Natural killer cell treated with Interleukin-12 subunit alpha and Interleukin-12 subunit beta and Interleukin-15 and Interleukin-18, amount 100 ng/mL, for 72 hours (primary cell): ENCODE measurements at places on chromosomes 2 and 18. TPM values are rescaled to one million over a fixed set of nuclear protein-coding genes. Genes with fewer than 3 reads are reported as not detected.

GRCh38 chr2:37586663-37587317 is 84.7 kb downstream of the CDC42EP3 start:
- DNase-seq, result no peak

DNA sequence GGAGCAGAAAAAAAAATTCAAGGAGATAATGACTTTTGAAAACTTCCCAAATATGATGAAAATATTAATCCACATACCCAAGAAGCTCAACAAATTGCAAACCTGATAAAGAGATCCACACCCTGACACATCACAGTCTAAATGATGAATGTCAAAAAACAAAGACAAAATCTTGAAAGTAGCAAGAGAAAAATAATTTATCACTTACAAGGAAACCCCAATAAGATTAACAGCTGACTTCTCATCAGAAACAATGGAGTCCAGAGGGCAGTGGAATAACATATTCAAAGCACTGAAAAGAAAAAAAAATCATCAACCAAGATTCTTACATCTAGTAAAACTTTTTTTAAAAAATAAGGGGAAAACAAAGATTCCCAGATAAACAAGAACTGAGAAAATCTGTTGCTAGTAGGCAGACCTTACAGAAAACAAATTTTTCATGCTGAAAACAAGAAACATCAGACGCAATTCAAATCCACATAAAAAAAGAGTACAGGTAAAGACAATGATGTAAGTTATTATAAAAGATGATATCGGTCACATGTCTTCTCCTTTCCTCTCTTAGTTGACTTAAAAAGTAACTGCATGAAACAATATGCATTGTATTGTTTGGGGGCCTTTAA is 21.3 kb downstream of the SLC66A2 start:
- no peak for DNase-seq

DNA sequence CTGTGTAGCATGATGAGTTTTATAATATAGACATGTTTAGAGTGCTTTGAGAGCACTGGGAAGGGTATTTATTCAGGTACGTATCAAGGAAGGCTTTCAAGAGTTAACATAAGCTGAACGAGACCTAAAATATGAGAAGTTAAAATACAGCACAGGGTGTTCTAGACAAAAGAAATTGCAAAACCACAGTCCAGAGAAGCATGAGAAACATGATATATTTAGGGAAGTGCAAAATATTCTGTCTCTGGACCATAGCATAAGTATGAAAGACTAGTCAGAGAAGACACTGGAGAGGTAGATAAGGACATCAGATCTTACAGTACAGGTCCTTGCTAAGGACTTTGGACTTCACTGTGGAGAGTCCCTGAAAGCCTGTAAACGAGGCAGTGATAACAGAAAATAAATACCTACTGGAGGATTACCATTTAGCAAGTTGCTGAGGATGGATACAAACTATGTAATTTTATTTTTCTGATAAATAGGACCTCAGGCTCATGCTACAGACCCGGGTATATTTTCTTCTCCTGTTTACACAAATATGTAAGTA is 43.7 kb downstream of the FSIP2 start:
- DNase-seq, result no peak

DNA sequence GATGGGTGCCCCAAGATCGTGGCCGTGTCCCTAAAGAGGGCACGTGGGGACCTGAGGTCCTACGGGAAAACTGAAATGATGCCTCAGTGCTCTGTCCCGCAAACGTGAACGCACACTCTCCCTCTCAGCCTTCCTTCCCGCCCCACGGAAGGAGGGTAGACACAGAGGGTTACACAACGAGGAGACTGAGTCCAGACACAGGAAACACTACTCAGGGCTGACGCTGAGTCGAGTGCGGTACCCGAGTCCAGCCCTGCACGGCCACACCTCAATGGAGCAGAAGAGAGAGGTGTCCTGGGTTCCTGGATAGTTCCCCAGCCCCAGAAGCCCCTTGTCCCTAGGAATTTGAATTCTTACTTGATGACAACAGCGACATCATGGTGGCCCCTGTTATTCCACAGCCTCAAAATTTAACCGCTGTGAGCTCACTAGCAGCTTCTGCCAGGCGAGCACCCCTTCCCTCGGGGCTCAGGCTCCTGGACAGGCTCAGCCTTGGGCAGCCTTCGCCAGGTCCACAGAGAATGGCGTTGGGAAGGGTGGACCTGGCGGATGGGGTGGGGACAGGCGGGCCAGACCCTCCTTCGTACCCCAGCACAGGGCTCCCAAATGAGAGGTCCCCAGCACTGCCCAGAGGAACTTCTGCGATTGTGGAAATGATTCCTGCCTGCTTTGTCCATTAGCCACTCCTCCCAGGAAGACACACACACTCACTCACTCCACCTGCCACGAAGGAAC is 980 bp upstream of the RNPEPL1 start:
- peak; percentile 66 for DNase-seq

GRCh38 chr2:216344950-216345300 is 27.4 kb downstream of the MARCHF4 start:
- DNase-seq, result no peak

GRCh38 chr2:64453770-64454385 is at the start of gene LGALSL:
Gene LGALSL, plus strand, starts transcription at chr2:64454162. Its CDS starts 384 bp downstream, at chr2:64454546.
- no peak for DNase-seq

- DNase-seq, result no peak
Measured at GRCh38 chr2:54456612-54457322, 640 bp downstream of the SPTBN1 start.

DNA sequence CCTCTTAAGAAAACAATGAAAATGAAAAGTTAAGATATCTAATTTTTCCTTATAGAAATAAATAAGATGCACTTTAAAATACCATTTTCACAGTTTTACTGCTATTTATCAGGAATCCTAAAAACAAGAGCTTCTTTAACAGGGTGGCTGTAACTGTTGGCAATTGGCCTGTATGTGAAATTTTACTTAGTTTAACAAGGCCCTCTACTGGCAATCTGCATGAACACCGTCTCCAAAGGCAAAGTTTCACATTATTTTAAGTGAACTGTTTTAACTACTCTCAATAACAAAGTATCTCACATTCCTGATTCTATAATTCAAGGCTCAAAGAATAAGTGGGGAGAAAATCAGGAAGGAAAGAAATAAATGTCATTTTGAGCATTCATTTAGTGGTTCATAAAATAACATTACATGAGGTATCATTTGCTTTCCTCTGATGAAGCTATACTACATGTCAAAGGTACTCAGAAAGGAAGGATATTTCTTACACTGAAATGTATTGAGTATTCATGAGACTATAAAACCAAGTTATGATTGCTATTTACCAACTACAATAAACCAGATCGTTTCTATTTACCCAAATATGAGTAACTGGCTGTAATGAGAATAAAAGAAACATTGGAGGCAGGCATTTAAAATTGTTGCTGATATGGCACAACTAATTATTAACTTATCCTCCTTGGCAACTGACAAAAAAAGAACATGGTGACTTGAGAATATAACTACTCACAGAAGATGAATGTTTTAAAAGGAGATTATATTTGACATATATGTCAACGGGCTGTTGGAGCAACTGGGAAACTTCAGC is 7.0 kb downstream of the NCKAP5 start:
- DNase-seq, result no peak

- DNase-seq, result no peak
Measured at GRCh38 chr2:120552800-120553481, 182.7 kb upstream of the GLI2 start.

DNA sequence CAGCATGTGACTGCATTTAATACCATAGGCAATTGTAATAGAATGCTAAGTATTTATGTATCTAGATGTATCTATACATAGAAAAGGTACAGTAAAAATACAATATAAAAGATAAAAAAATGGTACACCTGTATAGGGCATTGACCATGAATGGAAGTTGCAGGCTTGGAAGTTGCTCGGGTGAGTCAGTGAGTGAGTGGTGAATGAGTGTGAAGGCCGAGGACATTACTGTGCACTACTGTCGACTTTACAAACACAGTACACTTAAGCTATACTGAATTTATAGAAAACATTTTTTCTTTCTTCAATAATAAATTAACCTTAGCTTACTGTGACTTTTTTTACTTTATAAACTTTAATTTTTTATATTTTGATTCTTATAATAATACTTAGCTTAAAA is 8.9 kb downstream of the DIS3L2 start:
- DNase-seq, result no peak

GRCh38 chr2:29281086-29281915 is 166.1 kb downstream of the CLIP4 start:
- DNase-seq, result no peak

DNA sequence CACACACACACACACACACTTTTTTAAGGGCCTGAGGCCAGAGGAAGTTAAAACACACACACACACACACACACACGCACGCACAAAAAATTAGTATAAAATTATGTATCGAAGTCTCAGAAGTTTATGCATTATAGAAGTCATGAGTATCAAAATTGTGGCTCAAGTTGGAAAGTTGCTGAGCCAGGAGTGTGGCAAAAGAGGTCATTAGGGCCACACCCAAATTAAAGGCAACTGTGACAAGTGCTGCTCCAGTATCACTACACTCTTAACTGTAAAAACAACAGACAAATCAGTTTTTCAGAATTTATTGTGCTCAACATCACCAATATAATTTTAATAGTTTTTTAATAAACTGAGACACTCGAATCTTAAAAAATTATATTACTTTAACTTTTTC is 36.9 kb downstream of the YWHAQ start:
- DNase-seq, result no peak

DNA sequence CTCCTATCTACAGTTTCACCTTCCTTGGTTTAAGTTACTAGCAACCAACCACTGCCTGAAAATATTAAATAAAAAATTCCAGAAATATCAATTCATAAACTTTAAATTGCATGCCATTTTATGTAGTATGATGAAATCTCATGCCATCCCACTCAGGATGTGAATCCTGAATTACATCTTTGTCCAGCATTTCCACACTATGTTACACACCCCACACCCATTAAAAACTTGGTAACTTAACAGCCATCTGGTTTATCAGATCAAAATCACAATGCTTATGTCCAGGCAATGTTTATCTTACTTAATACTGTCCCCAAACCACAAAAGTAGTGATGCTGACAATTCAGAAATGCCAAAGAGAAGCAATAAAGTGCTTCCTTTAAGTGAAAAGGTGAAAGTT is 21.6 kb downstream of the CUL3 start:
- DNase-seq, result no peak

DNA sequence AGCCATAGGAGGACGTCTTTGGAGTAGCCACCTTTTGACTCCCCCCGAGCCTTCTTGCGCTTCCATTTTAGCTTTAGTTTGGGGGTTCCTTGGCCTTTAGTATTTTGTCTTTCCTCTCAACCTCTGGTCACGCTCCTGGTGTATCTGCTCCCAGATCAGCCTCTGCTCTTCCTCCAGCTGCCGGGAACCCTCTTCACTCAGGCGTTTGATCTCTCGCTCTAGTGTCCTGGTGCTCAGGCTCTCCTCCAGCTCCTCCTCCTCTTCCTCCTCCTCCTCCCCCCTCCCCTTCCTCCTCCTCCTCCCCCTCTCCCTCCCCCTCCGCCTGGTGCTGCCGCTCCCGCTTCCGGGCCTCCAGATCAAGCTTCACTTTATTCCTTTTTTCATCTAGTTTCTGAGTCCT is 1082.3 kb upstream of the TMEFF2 start:
- DNase-seq, result no peak

- no peak for DNase-seq
Measured at GRCh38 chr2:61689568-61689967, 151.4 kb upstream of the XPO1 start.

DNA sequence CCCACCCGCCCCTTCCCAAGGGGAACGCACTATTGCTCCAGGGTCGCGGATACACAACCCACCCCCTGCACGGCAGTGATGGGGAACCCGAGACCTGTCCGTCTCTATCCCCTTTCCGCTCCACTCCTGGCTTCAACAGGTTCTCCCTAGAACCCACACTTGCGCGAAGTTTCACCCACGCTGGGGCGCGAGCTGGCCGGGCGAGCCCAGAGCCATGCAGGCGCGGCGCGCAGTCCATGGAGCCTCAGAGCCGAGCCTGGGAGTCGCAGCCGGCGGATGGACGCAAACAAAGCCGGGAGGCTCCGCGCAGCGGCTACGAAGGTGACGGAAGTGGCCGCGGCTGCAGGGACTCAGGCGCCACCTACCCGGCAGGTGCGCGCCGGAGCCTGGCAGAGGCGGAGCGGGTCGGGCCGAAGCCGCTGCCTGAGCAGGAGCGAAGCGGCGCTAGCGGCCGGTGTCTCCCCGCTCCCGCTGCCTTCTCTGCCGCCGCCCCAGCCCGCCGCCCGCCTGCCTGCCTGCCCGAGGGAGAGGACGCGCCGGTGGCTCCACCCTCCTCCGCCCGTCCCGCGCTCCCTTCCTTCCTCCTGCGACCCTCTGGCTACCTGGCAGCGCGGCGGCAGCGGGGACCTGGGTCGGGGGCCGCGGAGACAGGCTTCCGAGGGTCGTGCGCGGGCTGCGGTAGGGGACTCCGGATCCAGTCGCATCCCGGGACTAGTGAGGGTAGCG is 14.0 kb downstream of the ALPG start:
- no peak for DNase-seq

GRCh38 chr2:237732790-237733381 is 65.7 kb upstream of the RBM44 start:
- no peak for DNase-seq

Gene ZNF516
- total RNA-seq, result 10.8 TPM

Gene SLC8A1
- total RNA-seq, result not detected

Gene HAAO
- total RNA-seq, result not detected

Gene NDUFB3
- total RNA-seq, result 104 TPM

Gene TRIM54
- 0.33 TPM for total RNA-seq

Gene OTOS
- not detected for total RNA-seq

Gene LYPD1
- not detected for total RNA-seq

Gene TUBA3E
- not detected for total RNA-seq

Gene DNAJC5G
- total RNA-seq, result not detected

Gene ITPRIPL1
- total RNA-seq, result 62.2 TPM
